ENCODE measurements at places on chromosomes 6 and 20. TPM values are rescaled to one million over a fixed set of nuclear protein-coding genes. Genes with fewer than 3 reads are reported as not detected.

Gene C6orf52
- 2.5 TPM for polyA plus RNA-seq

Gene IL17A
- not detected for polyA plus RNA-seq

Gene HEY2
- 1.6 TPM for polyA plus RNA-seq

Gene YTHDF1
- 16.8 TPM for polyA plus RNA-seq

Gene RIPOR3
- polyA plus RNA-seq, result 23.7 TPM

Gene PRDM1
- 0.49 TPM for polyA plus RNA-seq

Gene TREM2
- not detected for polyA plus RNA-seq

Gene TGM6
- not detected for polyA plus RNA-seq

Gene STMND1
- polyA plus RNA-seq, result not detected

Gene HLA-G
- not detected for polyA plus RNA-seq

Gene ANGPT4
- 1.5 TPM for polyA plus RNA-seq

Gene BMP2
- polyA plus RNA-seq, result 4.0 TPM

Gene ATP9A
- polyA plus RNA-seq, result 10.1 TPM

Gene CD40
- 21.1 TPM for polyA plus RNA-seq

Gene ATRN
- 11.6 TPM for polyA plus RNA-seq

Gene HDAC2
- polyA plus RNA-seq, result 53.2 TPM

Gene SLC4A11
- polyA plus RNA-seq, result 1.0 TPM

Gene SOBP
- polyA plus RNA-seq, result 10.8 TPM

Gene SLC2A10
- 4.5 TPM for polyA plus RNA-seq

Gene ATXN1
- polyA plus RNA-seq, result 2.6 TPM

Gene HDGFL1
- polyA plus RNA-seq, result not detected

Gene SLC22A3
- 11.3 TPM for polyA plus RNA-seq

Gene TRIM15
- not detected for polyA plus RNA-seq

Gene SOX18
- 8.1 TPM for polyA plus RNA-seq

Gene DCDC2
- not detected for polyA plus RNA-seq

Gene LY6G5C
- 1.2 TPM for polyA plus RNA-seq

Gene SNAP91
- polyA plus RNA-seq, result 0.78 TPM

Gene SLC22A2
- polyA plus RNA-seq, result 0.11 TPM

Gene PPP1R16B
- polyA plus RNA-seq, result 2.9 TPM

Gene SERINC3
- 31.2 TPM for polyA plus RNA-seq

Gene RIMS1
- 0.10 TPM for polyA plus RNA-seq

Gene CLPSL2
- polyA plus RNA-seq, result 1.3 TPM

Gene CHRNA4
- polyA plus RNA-seq, result not detected

Gene CTCFL
- 0.04 TPM for polyA plus RNA-seq

Gene GUCA1A
- 0.22 TPM for polyA plus RNA-seq

Gene PACSIN1
- polyA plus RNA-seq, result 0.17 TPM
